IPS DF 6.9 (cell line): ENCODE measurements at places on chromosomes 7 and 10.
A peak's percentile ranks its signal among the peaks of the same experiment; 100 is the strongest.

DNA sequence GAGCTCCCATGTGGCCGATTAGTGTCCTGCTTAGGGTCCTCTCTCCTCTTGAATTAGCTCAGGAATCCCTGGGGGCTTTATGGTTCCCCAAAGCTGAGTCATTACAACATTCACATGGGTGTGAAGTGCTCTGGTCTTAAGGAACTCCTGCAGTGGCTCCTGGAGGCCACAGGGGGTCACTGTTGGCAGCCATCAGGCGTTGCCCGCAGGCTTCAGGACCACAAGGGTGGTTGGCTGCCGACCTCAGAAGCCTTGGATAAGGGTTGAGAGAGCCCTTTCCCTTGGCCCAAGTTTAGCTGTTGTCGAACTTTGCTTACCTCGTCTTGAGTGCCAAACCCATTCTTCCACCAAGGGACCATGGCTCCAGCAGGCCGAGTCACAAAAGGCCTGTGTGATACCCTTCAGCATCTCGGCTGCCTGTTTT is 61.7 kb downstream of the SH2D4B start:
- DNase-seq = peak; percentile 87

GRCh38 chr10:2262333-2262732 is 525.0 kb upstream of the ADARB2 start:
- no peak for DNase-seq

DNA sequence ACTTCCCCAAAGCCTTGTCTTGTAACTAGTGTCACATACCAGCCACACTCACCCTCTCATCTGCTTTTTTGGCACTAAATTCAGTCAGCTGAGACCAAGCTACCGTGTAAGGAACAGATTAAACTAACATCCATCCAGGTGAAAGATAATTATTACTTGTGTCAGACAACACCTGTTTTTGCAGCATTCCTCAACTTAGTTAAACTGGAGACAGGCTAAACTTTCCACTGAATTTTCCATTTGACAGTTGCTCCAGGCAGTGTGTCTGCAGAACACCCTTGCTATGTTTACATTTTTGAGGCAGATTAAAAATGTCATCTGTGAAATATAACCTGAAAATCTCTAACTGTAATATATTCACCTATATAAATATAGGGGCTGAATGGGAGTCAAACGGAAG is 73.6 kb downstream of the CYP26A1 start:
- DNase-seq = no peak

DNA sequence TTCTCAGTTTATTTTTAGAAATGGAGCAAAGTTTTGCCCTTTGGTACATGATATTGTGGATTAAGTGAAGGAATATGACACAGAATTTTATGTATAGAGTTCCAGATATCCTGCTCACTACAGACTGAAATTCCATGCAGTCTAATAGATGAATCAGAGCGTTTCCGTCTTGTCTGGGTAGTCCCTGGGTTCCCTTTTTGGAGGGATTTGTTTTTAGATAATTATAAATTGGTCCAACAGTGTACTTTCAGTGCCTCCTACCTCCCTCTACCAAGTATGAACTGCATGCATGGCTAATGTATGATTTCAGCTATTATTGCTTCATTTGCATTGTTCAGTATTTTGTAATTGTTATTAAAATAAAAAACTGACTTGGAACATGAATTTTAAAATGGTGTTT is 74.4 kb downstream of the SEPTIN7 start:
- no peak for DNase-seq

GRCh38 chr7:87567052-87567451 is 33.6 kb downstream of the ABCB1 start:
- DNase-seq = no peak

GRCh38 chr10:13003759-13004158 is 2.2 kb upstream of the CCDC3 start:
- no peak for DNase-seq

DNA sequence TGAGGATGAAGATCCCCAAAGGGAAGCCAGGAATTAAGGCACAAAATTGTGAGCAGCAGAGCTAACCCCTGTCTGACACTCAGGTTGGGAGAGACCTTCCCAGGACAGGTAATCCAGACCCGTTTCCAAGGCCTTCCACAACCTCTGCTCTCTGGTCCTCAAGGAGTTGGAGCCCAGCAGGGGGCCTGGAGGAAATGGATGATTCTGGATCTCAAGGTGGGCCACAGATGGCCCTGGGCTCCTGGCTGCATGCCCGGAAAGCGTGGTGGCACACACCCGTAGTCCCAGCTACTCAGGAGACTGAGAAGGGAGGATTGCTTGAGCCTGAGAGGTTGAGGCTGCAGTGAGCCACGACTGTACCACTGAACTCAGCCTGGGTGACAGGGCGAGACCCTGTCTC is 42.3 kb downstream of the DPYSL4 start:
- no peak for DNase-seq

- no peak for DNase-seq
These were observed 66.1 kb downstream of the SHH start for GRCh38 chr7:155746188-155746587.

DNA sequence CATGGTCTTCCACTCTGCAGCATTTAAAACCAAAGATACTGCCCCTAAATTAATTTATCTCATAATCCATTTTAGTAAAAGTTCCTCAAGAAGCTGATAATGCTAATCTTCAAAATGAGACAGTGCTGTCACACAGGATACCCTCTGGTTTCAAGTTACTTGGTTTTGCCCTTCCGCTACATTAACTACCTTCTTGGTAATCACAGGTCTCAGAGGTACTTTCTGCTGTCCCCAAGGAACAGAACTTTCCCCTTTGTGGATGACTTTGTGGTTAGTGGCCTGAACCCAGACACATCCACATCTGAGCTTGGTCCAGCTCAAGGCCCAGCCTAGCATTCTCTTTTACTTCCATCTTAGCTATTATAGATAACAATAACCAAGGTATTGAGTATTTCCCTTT is 88.8 kb upstream of the TMEM26 start:
- no peak for DNase-seq

DNA sequence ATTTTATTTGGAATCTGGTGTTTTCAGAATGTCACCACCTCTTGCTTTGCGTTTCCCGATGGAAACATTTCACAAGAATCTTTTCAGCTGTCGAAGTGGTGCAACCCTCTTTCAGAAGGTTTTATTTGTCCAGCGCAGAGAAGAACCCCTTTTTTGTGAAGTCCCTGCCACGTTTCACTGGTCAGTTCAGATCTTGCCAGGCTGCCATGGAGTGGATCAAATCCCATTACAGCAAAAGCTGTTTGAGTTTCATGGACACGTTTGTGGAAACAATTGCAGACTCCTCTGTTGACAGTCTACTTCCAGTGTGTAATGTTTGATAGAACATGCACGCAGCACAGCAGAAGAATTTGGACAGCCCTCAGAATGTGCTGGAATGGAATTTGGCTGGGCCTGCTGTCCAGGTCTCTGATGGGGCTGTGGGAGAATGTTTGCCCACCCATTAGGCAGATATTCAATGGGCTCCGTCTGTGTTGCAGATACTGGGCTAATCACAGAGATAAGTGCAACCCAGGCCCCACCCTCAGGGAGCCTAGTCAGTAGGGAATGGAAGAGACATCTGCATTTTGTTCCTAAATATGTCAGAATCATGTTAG is 143.2 kb downstream of the GRK5 start:
- no peak for DNase-seq

DNA sequence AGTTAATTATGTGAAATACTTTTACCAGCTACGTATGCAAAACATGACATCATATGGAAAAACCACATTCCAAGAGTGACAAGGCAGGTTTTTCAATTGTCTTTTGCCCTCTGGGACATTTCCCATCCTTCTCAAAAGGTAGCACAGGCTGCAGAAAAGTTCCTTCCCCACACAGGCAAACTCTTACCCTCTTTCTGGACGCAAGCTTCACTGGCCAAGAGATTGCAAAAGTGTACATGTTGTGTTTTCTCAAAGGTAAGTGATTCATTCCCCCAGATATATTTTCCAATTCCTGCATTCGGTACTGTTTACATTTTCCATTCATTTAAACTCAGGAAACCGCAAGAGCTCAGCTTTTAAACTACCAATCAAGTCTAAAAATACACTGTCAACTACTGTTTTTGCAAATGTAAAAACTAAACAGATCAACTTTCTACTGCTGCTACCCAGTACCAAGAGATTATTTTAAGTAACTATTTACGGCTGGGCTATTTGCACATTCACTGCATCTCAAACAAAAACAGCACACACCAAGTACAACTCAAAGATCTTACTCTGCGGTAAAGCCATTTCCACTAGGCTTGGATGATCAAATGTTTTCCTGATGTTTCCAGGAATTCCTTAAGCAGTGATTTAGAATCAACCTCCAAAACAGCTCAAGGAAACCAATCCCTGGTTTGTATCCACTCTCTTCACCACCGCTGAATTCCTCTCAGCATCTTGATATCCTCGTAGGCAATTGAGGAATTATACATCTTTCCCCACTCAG is 233.6 kb upstream of the CCDC6 start:
- DNase-seq = no peak

- no peak for DNase-seq
These were observed 2.5 kb upstream of the KPNA7 start for GRCh38 chr7:99210265-99210970.

GRCh38 chr7:130865408-130866236 is 131.6 kb upstream of the KLF14 start:
- peak; percentile 39 for DNase-seq

DNA sequence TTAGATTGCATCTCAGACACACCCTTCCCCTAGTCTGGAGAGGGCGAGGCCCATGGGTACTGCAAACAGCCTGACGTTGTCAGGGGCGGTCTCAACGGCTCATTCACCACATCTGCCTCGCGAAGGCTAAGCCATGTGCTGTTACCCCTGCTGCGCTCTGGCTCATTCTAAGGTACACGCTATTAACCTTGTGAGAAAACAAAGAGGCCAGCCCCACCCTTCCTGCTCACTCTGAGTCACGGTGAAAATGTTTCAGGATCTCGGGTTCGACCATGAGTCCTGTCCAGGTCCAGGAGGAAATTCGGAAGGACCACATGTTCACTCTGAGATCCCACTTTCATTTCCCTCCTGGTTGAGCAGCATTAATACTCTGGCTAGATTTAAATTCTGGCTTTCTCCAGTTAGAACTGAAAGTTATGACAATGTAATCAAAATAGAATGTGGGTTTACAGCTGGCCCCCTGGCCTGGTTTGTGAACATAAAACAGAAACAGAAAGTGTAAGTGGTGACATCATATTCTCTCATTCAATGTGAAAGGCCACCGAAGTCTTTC is 55.2 kb downstream of the EGFR start:
- DNase-seq = no peak

- no peak for DNase-seq
These were observed 191.3 kb upstream of the PRKCQ start for GRCh38 chr10:6771331-6771730.

- DNase-seq = no peak
These were observed 63.9 kb downstream of the VPS41 start for GRCh38 chr7:38844952-38845563.

DNA sequence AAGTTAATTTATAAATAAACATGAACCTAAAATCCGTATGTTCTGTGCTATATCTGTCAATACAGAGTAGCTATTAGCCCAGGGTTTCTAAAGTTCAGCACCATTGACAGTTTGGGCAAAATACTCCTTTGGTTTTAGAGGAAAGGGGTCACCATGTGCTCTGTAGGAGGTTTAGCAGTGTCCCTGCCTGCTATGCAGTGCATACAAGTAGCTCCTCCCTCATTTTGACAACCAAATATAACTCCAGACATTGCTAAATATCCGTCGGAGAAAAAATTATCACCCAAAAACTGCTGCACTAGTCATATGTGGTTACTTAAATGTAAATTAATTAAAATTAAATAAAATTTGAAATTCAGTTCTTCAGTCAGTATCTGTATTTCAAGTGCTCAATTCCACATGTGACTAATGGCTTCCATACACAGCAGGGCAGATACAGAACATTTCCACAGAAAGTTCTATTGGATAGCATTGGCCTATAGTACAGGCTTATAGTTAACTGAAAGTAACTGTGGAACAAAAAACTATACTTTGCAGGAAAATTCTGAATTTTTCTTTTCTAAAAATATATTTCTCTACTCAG is 6.4 kb downstream of the UPF2 start:
- no peak for DNase-seq

GRCh38 chr7:55546814-55547213 is 25.5 kb downstream of the VOPP1 start:
- no peak for DNase-seq

GRCh38 chr7:81446212-81446611 is 323.6 kb downstream of the HGF start:
- DNase-seq = no peak

- DNase-seq = no peak
These were observed 944 bp downstream of the PCOLCE start for GRCh38 chr7:100602889-100603725.

GRCh38 chr10:112490545-112490944 is 43.5 kb downstream of the VTI1A start:
- DNase-seq = no peak

DNA sequence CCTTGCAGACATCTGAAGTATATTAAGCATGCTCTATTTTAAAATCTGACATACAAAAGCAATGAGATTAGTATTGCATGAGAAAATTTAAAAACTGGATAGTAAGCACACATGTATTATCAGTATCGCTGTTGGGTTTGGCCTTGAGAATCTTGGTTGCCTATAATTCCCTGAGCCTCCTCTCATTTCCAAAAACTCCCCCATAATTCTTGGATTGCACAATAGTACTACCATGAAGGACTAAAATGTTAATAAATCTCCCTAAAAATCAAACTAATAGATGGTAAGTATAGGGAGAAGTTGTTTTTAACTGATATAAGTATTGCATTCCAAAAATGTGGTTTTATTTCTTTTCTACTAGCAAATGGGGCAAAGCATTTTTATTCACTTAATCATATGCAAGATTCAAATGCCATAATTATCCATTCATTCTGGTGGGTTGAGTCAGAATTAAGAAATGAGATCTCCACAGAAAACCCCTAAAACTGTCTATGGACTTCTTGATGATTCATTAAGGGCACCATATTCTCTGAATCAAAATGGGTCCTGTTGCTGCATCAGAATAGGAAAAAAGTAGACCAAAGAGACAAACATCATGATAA is 10.3 kb upstream of the VIM start:
- DNase-seq = no peak

- no peak for DNase-seq
These were observed 31.0 kb upstream of the NUB1 start for GRCh38 chr7:151310578-151310977.
